ENCODE measurements at places on chromosomes 6 and 20. TPM values are rescaled to one million over a fixed set of nuclear protein-coding genes. Genes with fewer than 3 reads are reported as not detected.

Gene CD93
- total RNA-seq = 4.5 TPM

Gene PSORS1C1
- total RNA-seq = 1.4 TPM

DNA sequence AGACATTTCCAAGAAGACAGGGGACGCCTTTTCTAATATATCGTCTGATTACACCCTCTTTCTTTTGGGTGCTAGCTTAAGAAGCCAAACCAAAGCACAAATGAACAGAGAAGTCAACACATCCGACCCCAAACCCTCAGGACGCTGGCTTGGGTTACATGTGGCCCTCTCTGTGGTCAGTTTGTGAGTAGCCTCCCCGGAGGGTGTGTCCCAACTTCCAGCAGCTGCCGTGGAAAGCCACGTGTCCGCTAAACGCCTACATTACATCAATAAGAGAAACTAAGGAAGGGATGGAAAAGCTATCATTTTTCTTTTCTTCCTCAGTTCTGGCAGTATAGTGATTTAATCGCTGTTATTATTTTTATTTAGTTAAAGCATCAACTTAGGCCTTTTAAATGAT, 487 bp upstream of the BMP6 start:
- no peaks in the 10 kb centered on the region for H3K36me3 ChIP-seq
- no peak overlapping the region for H3K27ac ChIP-seq
- H3K4me3 ChIP-seq = peak overlapping the region; percentile 48
- peaks cover 13% of the 10 kb centered on the region for H3K4me1 ChIP-seq
- DNase-seq = no peak

GRCh38 chr6:155256122-155256795, 7.6 kb upstream of the CLDN20 start:
- no peaks in the 10 kb centered on the region for H3K27me3 ChIP-seq
- H3K4me1 ChIP-seq = no peaks in the 10 kb centered on the region
- H3K27ac ChIP-seq = no peak overlapping the region
- DNase-seq = no peak
- H3K4me3 ChIP-seq = no peak overlapping the region

DNA sequence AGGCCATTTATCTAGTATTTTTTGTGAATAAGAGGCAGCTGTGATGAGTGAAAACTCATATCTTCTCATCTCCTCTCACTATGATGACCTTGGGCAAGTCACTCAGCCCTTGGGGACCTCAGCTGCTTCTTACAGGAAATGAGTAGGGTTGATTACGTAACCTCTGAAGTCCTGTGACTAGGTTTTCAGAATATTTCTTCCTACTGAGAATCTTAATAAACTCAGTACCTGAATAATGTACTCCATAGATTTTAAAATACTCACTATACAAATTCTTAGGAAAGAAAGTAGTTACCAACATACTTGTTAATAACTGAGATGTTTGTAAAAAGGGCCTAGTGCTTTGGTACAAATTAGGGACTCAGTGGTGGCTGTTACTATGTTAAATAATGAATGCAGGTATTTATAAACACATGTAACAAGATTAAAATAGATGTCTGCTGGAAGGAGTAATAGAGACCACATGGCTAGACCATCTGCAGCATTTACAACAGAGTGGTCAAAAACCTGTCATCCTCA, 60.9 kb downstream of the RPRD1B start:
- H3K4me3 ChIP-seq = no peak overlapping the region
- H3K27ac ChIP-seq = peak overlapping the region; percentile 50
- H3K4me1 ChIP-seq = no peaks in the 10 kb centered on the region
- H3K36me3 ChIP-seq = peaks cover 15% of the 10 kb centered on the region
- no peak for DNase-seq
